ENCODE measurements at places on chromosomes 2 and 18.

GRCh38 chr18:37956902-37957301 is 391.3 kb upstream of the CELF4 start:
- peak; percentile 15 for DNase-seq

DNA sequence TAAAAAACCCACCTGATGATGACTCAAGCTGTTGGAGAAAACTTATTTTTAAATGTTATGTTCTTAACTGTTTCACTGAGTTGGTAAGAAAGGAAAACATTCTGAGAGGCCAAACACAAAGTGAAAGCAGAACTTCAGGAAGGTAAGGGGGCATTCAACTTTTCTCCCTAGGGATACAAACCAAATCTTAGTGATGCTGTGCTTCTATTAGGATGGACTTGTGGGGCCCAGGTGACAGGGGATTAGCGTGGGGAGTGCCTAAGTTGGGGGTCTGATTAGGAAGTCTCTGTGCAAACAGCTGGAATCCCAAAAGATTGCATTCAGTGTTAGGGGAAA is 18.5 kb downstream of the PDCL3 start:
- no peak for DNase-seq

DNA sequence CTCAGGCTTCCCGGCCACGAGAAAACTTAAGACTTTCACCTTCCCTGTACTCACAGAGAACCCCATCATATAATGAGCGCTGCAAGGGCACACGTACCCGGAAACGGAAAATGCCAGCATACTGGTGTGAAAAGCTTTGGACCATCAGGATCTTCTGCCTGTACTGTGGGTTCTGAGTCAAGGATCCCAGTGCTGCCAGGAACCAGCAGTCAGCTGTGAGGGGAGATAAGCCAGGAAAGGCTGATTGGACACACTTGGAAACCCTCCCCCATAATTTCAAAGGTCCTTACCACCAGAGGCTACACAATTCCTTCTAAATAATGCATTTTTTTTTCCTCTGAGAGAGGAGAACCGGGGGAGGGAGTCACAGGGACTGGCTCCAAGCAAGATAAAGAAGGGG is 31.4 kb downstream of the CAPN13 start:
- DNase-seq, result no peak

DNA sequence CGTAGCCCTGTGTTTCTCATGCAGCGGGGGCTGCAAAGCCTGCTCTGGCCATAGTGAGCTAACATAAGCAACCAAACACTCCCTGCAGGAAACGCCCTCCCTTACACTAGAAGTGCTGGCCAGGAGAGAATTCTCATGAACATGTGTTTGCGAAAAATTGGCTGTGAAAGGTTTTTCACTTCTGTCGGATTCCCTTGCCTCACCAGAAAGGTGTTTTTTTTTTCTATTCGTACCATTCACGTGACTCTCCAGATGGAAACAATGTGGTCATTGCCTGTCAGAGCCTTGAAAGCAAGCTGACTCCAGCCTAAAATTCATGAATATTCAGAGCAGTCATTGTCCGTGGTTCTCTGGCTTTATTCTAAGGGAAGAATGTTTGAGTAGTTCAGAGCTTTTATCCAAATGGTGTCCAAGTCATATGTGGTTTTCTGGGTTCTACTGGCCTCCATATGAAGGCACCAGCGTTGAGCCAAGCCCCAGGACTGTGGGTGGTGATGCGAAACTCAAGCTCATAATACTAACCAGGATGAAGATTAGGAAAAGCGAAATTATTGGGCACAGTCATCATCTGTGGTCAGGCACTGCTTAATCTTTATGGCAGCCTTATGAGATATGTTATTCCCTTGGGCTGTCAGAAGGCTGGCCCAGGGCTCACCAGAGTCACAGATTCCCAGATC is 236.4 kb downstream of the ALPK2 start:
- DNase-seq, result no peak

DNA sequence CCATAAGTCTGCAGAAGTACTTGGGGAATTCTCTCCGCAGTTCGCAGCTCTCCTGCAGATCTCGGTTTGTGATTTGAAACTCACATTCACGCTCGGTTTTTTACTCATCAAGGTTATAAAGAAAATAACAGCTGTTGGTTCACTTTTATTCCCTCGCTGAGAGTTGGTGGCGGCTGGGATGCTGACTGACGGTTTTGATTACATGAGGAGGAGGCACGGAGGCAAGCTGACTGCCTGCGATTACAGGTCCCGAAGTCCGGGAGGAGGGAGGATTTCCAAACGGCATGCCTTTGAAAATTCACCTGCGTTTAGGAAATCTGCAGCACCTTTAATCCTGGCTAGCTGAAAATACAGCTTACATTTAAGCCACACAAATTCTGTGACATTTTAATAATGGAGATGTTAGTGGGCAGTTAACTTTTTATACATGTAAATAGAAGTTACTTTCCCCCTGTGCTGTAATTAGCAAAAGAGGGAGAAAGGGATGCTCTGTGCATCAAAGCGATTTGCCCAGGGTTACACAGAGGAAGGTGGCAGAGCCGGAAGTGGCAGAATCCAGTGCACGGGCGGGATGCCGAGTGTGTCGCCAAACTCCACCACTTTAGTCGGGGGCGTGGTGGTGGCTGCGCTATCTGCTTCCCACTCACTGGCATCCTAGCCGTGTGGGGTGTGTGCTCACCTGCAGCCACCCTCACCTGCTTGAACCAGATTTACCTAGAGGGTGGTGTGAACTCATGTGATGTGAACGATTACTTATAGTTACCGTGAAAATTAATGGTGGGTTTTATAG is 14.7 kb downstream of the AGAP1 start:
- no peak for DNase-seq

DNA sequence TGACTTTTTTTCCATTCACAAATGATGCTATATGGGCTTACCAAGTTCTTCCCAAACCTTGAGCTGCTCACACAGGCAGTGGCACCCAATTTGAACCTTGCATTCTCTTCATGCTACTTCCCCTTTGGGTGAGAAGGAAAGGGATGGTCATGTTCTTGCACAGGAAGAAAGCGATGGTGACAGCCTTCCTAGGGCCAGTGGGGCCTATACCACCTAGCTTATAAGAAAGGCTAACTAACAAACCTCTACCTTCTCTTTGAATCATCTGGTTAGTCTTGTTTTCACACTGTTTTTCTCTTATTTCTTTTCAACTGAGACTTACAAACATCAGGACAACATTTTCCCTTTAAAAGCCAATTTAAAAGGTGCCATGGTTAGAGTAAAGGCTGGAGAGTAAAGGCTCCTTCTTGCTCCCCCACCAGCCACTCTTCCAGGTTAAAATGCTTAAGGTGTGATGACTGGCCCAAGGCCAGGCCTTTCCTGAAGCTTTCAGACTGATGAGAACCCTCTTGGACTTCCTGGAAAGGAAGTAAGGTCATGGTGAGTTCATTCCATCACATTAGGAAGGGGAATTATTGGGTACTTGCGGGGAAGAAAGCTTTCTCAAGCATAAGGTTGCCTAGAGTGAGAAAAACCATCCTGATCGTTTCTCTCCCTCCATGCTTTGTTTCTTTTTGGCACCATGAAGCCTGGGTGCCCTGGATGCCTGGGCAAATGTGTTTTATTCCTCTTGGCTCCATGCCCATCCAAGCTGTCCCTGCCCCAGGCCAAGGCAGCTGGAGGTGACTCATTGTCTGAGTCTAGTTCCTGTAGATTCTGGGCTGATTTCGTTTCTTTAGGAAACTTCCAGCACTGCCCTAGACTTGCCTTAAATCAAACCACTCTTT is 41.4 kb upstream of the ITGB6 start:
- DNase-seq, result no peak

- no peak for DNase-seq
These were observed 87.9 kb downstream of the ICOS start for GRCh38 chr2:204024503-204024902.

DNA sequence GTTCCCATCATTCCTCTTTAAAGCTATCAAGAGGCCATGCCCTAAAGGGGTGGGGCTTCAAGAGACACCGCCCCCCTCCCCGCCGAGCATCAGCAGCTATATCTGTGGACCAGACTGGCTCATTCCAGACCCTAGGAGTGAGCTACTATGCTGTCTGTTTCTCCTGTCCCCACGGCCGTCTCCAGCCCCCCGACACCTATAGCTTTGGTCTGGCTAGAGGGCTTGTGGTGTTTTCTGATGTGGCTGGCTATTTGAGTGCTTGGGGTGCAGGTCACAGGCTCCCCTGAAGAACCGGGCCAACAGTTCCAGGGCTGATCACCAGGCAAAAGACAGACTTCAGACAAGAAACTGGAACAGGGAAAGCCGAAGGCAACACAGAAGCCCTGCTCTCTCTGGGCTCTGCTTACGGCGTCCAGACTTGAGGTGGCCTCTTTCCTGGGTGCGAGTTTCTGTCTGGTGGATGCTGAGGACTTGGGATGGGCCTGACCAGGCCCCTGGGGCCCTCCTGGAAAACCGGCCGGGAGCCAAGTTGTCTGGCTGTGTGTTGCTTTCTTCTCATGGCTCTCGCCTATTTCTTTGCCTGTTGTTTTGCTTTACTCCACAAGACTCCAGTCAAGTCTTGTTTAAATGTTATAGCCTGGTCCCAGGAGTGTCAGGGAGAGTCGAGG is 83.6 kb downstream of the KLHL29 start:
- no peak for DNase-seq

- no peak for DNase-seq
These were observed 96.4 kb upstream of the LINC00305 start for GRCh38 chr18:64245126-64245861.

DNA sequence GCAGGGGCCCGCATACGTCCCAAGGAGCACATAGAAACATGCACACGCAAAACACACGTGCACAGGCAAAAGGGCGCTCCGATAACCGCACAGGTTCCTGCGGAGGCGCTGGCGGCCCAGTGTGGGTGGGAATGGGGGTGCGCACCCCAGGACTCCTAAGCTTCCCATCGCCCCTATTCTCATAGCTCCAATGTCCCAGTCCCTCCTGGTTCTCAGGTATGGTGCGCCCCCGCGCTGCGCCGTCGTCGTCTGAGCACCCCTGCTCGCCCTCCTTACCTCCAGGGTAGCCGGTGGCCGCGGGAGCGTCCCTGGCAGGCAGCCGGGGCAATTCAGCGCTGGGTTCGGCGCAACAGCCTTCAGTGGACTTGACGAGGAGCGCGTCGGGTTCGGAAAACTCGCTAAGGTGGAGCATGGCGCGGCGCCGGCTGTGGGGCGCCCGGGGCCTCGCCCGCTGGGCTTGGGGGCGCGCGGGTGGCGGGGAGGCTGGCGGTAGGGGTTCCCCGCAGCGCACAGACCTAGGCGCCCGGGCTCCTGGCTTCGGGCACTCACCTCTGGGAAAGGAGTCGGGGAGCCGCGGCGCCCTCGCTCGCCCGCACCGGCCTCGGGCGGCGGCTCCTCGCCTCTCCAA is 328 bp downstream of the EGR4 start:
- no peak for DNase-seq

DNA sequence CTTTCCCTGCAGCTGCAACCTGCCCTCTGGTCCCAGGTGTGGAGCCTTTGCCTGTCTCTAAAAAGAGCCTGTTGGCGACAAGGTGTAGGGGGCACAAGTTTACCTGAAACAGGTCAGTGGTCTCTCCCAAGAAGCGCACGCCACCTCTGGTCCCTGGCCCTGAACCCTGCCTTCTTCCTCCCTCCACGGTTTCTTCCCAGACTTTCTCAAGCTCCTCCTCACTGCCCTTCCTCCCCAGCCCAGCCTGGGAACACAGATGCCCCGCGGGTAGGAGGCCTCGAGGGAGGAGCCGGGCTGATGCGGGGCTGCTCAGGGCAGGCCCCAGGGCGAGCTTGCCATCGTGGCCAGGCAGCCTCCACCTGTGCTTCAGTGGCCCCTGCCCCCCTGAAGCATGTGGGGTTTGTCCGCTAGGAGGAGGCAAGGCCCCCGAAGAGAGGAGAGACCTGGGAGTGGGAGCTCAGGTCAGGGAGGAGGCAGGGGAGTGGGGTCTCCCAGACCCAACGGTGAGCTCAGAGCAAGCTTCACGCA is 89.5 kb downstream of the SMAD7 start:
- no peak for DNase-seq

GRCh38 chr18:63604791-63605567 is 17.8 kb downstream of the SERPINB13 start:
- DNase-seq, result no peak

DNA sequence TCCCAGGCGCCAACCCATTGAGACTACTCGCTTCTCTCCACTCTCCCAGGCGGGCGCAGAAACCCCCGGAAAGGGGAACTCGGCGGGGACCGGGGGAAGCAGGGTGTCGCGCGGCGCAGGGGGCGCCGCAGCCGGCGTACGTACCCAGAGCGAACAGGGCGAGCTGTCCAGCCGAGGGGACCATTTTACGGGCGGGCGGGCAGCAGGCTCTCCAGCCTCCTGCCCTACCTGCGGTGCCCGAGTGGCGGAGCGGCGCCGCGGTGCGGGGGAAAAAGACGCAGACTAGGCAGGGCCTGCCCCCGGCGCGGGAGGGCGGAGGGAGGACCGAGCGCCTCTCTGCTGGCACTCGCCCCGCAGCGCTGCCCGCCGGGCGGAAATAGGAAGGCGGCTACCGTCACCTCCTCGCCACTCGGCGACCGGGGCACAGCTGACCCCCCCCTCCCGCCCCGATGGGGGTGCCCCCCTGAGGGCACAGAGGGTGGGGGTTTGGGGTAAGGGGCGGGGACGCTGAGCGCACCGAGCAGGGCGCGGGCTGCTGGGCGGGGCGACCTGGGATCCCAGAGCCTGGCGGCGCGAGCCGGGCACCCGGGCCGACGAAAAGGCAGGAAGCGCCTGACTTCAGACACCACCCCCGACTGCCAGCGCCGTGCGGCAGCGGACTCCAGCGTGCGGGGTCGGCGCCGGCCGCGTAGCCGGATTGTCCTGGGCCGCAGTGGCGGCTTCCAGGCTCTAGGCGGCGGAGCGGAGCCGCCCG is at the start of gene TGFA:
TGFA (minus strand) TSS at position 243 of the 754 bp plus-strand sequence; CDS start at position 184, 59 bp downstream.
- peak; percentile 67 for DNase-seq

DNA sequence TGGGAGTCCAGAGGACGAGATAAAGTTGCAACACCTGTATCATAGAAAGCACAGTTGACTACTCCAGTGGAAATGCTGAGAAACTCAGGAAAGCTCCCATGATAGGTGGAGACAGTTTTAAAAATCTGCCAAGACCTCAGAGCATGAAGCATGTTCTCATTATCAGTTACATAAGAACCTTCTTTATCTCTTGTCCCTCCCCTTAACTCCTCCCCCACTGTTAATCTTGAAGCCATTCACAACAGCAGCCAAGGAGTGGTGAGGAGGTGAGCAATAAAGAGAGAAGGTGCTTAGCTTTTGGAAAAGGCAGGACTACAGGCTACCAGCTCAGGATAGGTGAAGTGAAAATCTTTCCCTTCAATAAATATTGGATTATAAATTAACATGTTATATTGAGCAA is 657.9 kb downstream of the NYAP2 start:
- DNase-seq, result no peak

GRCh38 chr2:202510911-202511310 is 123.9 kb upstream of the FAM117B start:
- DNase-seq, result no peak
